ENCODE measurements at places on chromosomes 16 and 17. TPM values are rescaled to one million over a fixed set of nuclear protein-coding genes. Genes with fewer than 3 reads are reported as not detected.

CD300C gene
- not detected for total RNA-seq

PLLP gene
- 15.9 TPM for total RNA-seq

CETP gene
- total RNA-seq = 27.1 TPM

SKAP1 gene
- 0.99 TPM for total RNA-seq

OGFOD1 gene
- total RNA-seq = 30.8 TPM

TEX14 gene
- not detected for total RNA-seq

PSMB3 gene
- 207 TPM for total RNA-seq

TEDC2 gene
- total RNA-seq = 12.1 TPM

FOXN1 gene
- not detected for total RNA-seq

DNAAF8 gene
- total RNA-seq = 0.68 TPM

MLLT6 gene
- 45.8 TPM for total RNA-seq

Measured in glomerular endothelial cell (primary cell).